Stimulated activated CD4-positive, alpha-beta T cell treated with anti-CD3 and anti-CD28 coated beads, Interleukin-2, amount 100 ng/mL, for 48 hours (primary cell): ENCODE measurements at places on chromosomes 7 and 10.

DNA sequence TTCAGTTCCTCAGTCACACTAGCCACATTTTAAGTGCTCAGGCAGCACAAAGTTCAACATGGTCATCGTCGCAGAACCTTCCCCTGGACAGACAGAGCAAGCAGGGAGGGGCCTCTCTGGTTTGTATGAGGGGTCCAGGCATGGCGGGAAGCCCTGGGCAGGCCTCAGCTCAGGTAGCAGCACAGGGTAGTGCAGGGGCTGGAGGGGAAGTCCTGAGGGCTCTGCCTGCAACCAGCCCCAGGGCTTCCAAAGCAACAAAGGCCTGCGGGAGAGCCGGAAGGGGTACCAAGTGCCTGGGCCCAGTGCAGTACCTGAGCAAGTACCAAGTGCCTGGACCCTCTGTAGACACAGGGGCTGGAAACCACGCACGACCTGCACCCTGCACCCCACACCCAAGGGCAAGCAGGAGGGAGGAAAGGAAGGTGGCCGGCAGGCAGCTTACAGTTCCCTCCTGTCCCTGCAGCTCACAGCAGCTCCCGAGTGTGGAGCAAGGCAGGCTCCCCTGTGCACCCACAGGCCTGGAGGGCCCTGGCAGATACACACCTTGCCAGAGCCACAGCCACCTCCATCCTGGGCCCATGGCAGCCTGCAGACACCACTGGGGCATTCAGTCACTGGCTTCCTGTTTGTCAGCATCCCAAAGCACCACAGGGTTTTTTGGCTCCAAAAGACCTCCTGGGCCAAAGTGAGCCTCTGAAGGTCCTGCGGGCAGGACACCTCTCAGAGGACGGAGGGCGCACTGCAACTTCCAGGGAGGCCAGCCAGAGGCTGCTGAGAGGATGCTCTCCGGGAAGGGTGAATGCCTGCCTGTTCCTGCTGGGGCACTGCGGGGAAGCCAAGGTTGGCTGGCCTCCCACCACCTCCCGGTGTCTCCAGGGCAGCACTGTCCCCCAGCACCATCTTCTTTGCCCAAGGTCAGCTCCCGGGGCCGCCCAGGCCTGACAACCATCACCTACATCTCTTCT, 6.5 kb upstream of the RET start:
- DNase-seq, result no peak

GRCh38 chr7:105021352-105021751, 7.3 kb downstream of the KMT2E start:
- no peak for DNase-seq

DNA sequence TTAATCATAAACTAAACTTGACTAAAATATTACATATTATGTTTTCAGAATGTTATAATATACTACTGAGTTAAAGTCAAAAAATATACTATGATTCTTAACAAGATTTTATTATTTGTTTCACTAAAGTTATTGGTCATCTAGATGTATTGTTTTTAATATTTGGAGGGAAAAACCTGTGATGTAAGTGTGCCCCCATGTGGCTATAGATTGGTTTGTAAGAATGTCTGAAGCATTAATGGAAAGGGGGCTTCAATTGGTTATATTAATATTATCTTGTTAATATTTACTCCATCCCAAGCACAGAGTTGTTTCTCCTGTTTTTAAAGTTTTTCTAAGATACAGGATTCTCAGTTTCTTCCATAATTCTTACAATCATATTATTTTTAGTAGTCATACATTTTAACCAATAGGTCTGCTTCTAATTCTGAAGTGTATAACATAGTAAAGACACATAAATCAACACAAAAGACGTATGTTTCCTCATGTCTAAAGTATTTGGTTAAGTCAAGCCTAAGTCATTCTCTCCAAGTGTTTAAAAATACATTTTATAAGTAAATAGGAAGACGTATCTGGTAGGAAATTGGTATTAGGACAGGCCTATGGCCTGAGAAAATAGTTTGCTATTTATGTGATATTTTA, 58.0 kb downstream of the GNAT3 start:
- DNase-seq, result no peak

DNA sequence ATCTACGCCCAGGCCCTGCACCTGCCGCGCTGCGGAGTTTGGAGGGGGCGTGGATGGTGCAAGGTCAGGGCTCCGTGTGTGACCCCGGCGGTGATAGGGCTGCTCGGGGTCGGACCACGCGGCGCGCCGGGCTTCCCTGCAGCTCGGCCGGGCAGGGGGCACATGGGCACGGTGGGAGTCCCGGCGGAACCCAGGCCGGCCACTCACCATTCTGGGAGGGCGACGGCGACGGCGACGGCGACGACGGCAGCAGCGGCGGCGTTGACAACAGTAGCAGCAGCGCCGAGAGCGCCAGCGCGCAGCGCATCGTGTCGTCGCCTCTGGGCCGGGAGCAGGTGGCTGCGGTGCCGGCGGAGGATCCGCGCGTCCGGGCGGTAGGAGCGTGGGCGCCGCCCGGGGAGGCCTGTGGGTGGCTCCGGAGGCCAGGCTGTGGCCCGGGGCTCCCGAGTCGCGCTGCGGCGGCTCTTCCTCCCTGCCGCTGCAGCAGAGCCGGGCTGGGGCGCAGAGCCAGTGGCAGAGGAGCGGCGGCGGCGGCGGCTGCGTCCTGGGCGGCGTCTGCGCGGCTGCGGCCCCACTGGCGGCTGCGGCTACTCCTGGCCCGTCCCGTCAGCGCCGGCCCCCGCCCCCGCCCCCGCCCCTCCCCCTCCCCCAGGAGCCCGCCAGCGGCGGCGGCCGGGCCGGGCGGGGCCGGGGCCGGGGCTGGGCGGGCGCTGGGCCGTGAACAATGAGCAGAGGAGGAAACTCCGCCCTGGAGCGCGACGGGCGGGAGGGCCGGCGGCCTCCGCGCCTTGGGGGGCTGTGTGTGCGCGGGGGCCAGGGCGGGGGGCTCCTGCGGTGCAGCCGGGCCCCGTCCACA, at the start of gene PODXL:
TSS of gene PODXL (minus strand) at position 576 of the 856 bp plus-strand sequence. CDS start at position 307, 269 bp downstream.
- DNase-seq, result peak; percentile 33

GRCh38 chr10:105742184-105742583, 1101.1 kb downstream of the SORCS3 start:
- DNase-seq, result no peak
